ENCODE measurements at places on chromosomes 4 and X.

- no peak for DNase-seq
Measured at GRCh38 chr4:94802091-94802490, 44.3 kb downstream of the BMPR1B start.

DNA sequence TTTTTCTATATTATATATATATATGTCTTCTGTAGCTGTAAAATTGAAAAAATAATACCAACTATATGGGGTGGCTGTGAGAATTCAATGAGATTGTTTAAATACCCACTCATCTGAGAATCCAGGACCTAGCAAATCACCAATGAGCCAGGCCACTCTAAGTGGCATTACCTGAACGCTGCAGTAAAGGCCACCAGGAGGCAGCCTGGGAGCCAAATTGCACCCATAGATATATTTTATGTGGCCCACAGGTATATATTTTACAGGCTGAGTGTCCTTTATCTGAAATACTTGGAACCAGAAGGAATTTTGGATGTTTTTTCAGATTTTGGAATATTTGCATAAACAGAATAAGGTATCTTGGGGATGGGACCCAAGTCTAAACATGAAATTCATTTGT is 58.2 kb upstream of the C4orf50 start:
- DNase-seq, result no peak

DNA sequence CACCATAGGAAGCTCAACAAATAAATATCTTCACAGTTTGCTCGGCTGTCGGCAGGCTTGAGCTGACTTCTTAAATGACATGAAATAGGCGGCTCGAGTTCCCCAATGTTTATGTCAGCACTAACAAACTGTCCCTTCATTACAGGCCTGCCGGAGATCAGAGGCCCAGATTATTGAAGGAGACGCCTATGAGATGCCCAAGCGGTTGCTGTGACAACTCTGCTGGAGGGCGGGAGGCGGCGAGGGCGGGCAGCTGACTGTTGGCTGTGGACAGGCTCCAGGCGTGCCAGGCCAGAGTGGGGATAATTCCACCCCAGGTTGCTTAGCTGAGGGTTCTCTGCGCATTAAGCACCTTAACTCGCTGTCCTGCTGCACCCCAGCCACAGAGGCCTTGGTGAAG is 39.2 kb upstream of the MSX1 start:
- no peak for DNase-seq

GRCh38 chr4:14659286-14659685 is 343.0 kb upstream of the CPEB2 start:
- DNase-seq, result no peak

DNA sequence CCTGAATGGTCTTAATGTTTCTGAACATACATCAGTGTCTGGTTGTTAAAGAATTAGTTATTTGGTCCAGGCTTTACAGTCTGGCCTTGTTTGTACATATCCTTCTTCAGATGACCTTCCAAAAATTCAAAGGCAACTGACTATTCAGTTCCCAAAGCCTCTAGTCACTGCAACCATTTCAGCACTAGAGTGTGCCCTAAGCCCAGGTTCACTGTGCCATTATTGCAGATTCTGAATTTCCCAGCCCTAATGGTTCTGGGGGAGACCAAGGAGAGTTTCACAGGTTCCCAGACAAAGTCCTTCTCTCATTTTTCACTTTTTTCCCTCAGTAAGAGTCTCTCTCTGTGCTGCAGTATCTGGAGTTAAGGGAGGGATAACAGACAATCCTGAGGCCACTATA is 235.8 kb downstream of the TRAM1L1 start:
- no peak for DNase-seq
